ENCODE measurements at places on chromosomes 12 and 14.

GRCh38 chr12:110647631-110648040 lies 33.7 kb downstream of the TCTN1 start:
- DNase-seq: no peak

DNA sequence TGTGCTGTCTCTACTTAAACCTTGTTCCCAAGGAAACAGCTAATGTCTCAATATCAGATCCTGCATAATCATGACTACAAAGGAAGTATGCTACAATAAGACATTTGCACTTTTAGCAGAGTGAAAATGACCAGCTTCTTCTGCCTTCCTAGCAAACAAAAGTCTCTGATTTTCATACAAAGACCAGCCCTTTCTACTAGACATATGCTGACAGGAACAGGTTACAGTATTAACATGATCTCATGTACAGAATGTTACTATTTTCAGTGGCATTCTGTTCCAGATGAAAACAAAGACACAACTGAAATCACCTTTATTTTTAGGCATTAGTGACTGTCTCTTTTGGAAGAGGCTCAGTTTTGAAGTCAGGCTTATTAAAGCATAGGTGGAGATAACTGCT lies 228.6 kb downstream of the MED13L start:
- DNase-seq: no peak

- no peak for DNase-seq
Measured at GRCh38 chr12:2877953-2878732, 1.1 kb downstream of the RHNO1 start.

DNA sequence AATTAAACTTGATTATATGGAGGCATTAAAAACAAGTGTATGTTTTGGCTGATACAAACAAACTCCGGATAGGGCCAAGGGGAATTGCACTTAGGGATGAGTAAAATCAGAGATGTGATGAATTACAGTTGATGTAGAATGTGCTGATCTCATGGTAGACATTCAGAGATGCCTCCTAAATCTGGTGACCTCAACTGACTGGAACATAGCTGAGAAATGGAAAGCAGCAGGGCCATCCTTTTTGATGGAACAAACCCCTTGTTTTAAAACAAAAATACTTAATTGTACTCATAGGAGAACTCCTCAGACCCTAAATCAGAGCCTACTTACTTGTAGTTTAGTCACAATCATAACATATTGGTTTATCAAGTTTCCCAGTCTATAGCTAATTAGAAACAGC lies 122.8 kb downstream of the C12orf75 start:
- no peak for DNase-seq

- DNase-seq: no peak
Measured at GRCh38 chr12:24111616-24112015, 162.1 kb upstream of the SOX5 start.

- no peak for DNase-seq
Measured at GRCh38 chr14:98280436-98280835, 991.6 kb downstream of the BCL11B start.

GRCh38 chr12:43238281-43238680 lies 313.7 kb downstream of the ADAMTS20 start:
- DNase-seq: no peak

DNA sequence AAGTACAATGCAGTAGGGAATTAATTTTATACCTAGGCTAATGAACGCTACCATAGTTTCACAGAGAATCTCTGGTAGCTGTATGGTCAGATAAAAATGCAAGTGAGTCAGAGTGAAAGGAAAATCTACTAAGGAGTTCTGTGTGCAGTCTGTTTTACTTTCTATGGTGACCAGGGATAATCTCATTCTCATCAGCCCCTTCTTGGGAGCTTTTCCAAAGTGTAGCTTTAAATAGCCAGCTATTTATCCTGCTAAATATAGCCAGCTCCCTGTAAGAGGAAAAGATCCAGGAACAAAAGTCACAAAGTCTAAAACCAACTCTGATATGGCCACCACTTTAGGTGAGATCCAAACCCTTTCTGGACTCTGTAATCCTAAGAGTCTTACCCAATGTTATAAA lies 75.5 kb downstream of the TMEM116 start:
- no peak for DNase-seq

DNA sequence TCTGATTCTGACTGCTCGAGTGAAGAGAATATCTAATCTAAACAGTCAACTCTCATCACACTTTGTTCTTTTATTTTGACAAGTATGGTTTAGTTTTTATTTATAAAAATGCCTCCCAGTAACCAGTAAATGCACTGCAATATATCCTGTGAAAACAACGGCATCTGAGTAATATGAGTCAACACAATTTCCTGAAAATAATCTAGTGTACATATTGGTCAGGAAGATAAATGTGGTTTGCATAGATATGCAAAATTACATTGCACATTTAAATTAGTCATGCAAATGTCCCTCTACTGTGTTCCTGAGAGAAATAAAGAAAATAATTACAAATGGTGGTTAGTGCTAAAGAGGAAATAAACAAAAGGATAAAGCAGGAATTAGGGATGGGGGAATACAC lies 1190.7 kb upstream of the SEL1L start:
- DNase-seq: no peak

- no peak for DNase-seq
Measured at GRCh38 chr12:123715195-123715594, 3.0 kb downstream of the ATP6V0A2 start.

- no peak for DNase-seq
Measured at GRCh38 chr14:84065811-84066210, 1464.1 kb upstream of the FLRT2 start.

DNA sequence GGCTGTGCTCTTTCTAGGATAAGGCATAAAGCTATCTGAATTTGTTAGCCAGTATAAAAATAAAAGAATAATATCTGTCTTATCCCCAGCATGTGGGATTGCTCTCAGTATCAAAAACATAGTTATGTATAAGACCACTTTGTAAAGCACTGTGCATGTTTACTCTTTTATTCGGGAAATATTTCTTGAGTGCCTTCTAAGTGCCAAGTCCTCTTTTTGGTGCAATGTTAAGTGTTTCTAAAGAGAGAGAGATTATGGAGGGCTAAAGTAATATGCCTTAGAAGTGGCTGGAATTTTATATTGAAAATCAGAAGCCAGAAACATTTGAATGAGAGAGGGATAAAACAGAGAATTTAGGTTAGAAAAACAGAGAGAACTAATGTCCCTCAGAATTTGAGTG lies 212.0 kb downstream of the ALG10B start:
- DNase-seq: no peak

GRCh38 chr12:52878507-52879393 lies 26.1 kb downstream of the KRT8 start:
- no peak for DNase-seq

DNA sequence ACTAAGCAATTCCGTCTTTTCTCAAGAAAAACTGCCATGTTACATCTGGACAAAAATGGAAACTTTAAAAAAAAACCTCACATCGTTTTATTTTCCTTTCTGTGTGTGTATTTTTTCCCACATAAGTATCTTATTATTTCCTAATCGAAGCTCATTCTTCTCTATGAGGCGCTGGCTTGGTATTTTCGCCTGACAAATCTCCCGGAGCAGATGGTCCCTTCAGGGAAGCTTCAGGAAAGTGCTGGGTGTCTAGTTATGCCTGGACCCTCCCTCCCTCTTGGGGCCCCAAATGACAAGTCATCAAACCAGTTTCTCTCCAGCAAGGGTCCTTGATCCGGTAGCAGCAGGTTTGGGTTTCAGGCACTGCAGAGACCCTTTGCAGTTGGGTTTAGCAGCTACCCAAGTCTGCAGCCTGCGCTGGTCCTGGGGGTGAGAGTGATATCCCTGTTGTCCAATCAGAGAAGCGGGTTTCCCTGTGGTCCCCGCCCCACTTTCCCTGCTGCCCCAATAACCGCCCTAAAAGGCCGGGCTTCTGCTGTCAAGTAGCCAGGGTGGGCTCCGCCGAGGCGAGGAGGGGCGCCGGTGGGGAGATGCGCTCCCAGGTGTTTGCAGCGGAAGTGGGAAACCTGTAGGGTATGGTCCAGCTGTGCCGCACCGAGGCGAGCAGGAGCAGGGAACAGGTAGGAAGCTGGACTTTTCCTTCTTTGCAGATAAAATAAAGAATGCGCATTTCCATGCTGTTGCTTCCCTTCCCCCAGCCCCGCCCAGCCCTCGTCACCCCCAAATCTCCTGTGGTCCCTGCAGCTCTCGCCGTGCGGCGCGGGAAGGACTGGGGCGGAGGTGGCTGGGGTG lies at the start of gene CNTN1:
CNTN1 (plus strand) TSS at position 527 of the 852 bp plus-strand sequence.
- DNase-seq: no peak

DNA sequence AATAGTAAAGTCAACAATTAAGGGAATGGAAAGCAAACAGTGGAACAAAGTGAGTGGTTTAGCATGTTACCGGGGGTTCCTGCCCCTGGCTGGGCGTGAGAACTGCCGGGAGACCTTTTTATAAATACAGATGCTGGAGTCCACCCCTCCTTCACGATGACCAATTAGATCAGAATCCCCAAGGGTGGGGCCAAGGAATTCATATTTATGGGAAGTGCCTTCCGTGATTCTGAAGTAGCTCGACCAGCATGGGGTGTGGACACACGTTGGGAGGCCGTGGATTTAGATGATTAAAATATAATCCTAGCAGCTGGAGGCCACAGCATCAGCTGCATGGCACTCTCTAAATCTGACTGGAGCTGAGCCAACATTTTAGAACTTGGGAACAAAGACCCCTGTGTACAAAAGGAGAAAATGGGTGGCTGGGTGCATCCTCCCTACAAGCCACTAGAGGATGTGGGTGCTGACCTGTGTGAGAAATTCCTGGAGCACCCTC lies 87.9 kb downstream of the SRRM4 start:
- no peak for DNase-seq

DNA sequence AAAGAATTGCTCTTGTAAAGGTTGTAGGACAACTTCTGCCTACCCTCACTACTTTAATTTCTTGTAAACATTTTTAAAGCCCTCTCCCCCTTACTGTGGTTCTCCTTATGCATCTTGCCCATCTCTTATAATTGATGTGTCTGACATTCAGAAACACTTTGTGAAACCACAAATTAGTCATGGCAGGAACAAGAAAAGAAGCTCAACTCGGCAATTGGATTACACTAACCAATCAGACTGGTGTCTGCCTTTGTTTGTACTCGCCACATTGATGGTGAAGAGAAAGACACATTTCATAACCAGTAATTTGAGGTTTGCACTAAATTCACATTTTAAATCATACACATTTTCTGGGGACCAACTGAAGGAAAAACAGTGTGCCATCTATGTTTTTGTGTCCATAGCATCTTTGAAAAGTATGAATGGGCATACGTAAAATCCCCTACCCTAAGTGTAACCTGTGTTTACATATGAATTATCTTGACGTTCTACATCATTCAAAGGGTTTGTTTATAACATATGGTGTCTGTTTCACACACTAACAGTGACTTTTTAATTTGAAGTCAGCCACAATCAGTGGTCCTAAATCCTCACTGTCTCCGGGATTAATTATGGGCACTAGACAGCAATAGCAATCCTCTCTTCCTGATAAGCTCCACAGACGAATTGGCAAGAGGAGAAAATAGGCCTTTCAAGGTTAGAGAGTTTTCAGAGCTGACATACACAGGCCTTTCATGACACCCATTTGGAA lies 49.9 kb downstream of the OTX2 start:
- DNase-seq: no peak

DNA sequence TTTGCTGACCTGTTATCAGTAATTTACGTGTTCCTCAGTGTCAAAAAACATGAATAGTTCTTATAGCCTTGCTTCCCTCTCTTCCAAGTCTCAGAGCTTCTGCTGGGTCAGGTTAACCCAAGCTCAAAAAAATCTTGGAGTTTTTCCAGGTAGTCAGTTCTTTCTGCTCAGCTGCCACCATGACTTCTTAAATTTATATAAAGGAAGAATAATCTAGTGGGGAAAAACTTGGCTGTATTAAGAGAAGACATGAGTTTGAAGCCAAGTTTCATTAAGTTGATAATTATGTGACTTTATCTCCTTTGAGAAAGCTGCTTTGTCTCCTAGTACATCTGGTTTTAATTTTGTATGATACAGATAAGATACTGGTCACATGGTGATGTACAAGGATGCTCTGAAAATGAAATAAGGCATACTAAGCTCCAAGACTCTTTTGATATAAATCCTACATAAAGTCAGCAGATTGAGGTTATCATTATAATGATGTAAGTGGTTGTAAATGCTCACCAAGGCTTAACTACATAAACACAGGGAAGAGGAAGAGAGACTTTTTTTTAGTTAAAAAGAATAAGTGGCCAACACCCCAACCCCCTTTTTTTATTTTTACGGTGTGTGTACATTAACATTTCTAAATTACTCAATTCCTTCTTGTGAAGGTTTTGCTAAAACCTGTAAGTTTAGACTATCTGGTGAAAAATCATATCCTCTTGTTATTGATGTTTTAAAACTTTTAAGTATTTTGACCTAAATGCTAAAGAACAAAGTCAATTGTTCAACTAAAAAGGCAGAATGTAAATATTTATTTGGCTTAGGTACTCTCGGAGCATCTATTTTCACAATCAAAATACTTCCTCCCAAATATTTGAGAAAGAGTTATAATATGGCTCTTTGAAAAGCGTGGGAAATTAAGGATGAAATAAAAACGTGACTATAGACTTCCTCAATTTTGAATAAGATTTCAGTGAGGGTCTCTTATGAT lies 84.1 kb upstream of the SLC38A2 start:
- no peak for DNase-seq

GRCh38 chr12:125148316-125148715 lies 83.1 kb downstream of the AACS start:
- no peak for DNase-seq

DNA sequence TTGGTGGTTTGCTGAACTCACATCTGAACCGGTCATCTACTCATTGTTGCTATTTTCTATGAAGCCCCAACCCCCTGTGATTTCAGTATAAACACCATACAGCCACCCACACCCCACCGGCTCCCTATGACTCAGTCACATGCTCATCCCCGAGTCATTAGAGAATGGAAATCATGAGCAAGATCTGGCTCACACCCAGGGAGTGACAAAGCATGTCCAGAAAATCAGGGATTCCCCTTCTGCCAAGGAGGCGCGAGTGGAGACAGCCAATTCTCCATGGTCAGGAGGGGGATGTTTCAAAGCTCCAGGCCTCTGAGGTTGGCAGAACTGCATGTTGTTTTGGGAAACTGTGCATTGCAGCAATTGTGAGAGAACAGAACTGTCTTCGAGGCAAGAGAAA lies 657.5 kb upstream of the TBX3 start:
- DNase-seq: no peak

GRCh38 chr12:116136340-116136739 lies 141.2 kb downstream of the MED13L start:
- no peak for DNase-seq

GRCh38 chr12:132170637-132171292 lies 26.5 kb downstream of the NOC4L start:
- no peak for DNase-seq

GRCh38 chr12:93979189-93979588 lies 169.2 kb upstream of the PLXNC1 start:
- no peak for DNase-seq

- DNase-seq: no peak
Measured at GRCh38 chr12:121934309-121934664, 15.9 kb downstream of the CFAP251 start.

DNA sequence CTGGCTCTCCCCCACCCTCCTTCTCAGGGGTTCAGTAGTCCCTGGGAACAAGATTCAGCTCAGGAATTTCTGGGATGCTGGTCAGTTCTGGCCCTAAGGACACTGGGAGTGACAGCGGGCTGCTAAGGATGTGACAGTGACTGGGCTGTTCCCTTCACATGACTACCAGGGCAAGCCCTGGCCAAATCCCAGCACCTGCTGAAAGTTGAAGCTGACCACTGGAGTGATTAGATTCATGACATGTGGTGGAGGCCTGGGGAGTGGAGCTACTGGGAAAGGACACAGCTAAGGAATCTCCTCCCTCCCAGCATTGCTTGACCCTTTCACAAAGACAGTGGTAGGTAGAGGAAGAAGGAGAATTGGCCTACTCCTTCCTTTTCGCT lies 204.9 kb downstream of the DAD1 start:
- DNase-seq: no peak
